ENCODE measurements at places on chromosomes 12 and 14. TPM values are rescaled to one million over a fixed set of nuclear protein-coding genes. Genes with fewer than 3 reads are reported as not detected.

- H3K27me3 ChIP-seq, result no peaks in the 10 kb centered on the region
- H3K36me3 ChIP-seq, result no peaks in the 10 kb centered on the region
- H3K4me3 ChIP-seq, result no peak overlapping the region
- no peaks in the 10 kb centered on the region for H3K4me1 ChIP-seq
- DNase-seq, result no peak
These were observed 115.4 kb downstream of the BCAT1 start for GRCh38 chr12:24833513-24833912.

DNA sequence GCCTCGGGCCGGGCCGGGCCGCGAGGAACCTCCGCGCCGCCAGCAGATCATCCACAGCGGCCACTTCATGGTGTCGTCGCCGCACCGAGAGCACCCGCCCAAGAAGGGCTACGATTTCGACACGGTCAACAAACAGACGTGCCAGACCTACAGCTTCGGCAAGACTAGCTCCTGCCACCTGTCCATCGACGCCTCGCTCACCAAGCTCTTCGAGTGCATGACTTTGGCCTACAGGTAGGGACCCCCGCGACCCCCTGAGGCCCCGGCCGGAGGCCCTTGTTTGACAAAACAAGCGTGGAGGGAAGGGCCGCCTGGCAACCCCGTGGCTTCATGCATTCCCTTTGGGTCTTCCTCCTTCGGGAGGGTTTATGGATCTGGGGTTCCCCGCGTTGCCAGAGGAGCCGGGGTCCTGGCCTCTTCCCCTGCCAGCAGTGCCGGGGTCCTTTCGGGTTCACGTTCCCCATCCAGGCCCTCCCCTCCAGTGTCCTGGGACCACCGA lies 526 bp downstream of the MLXIP start:
- peaks cover 54% of the 10 kb centered on the region for H3K4me1 ChIP-seq
- H3K4me3 ChIP-seq, result peak overlapping the region; percentile 82
- H3K36me3 ChIP-seq, result no peaks in the 10 kb centered on the region
- no peaks in the 10 kb centered on the region for H3K27me3 ChIP-seq

DNA sequence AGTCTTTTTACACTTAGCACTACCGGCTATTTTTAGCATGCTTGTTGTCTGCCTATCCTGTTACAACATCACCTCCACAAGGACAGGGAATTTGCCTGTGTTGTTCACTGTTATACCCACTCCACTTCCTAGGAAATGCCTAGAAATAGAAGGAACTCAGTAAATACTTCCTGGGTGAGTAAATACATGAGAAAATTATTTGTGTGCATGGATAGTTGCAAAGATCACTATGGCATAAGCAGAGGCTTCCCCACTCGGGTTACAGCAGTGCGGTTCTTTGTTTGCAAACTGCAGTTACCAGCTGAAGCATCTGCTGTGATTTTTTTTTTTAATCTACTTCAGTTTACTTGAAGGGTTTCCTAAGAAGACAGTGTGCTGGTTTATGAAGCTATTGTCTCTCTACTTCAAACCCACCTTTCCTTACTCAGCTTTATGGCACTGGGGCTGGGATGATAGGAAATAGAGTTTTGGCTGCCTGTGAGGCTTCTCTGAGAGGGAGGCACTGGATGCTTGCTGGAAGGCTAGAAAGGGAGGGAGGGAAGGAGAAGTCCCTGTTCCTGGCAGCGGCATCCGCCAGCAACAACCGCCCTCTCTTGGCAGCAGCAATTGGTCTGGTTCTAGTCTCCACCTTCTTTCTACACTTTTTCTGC lies 29.0 kb downstream of the PDE6H start:
- H3K27me3 ChIP-seq, result peaks cover 3% of the 10 kb centered on the region
- DNase-seq, result peak; percentile 23
- no peak overlapping the region for H3K27ac ChIP-seq
- peaks cover 3% of the 10 kb centered on the region for H3K4me1 ChIP-seq
- H3K4me3 ChIP-seq, result no peak overlapping the region
- no peaks in the 10 kb centered on the region for H3K36me3 ChIP-seq

DNA sequence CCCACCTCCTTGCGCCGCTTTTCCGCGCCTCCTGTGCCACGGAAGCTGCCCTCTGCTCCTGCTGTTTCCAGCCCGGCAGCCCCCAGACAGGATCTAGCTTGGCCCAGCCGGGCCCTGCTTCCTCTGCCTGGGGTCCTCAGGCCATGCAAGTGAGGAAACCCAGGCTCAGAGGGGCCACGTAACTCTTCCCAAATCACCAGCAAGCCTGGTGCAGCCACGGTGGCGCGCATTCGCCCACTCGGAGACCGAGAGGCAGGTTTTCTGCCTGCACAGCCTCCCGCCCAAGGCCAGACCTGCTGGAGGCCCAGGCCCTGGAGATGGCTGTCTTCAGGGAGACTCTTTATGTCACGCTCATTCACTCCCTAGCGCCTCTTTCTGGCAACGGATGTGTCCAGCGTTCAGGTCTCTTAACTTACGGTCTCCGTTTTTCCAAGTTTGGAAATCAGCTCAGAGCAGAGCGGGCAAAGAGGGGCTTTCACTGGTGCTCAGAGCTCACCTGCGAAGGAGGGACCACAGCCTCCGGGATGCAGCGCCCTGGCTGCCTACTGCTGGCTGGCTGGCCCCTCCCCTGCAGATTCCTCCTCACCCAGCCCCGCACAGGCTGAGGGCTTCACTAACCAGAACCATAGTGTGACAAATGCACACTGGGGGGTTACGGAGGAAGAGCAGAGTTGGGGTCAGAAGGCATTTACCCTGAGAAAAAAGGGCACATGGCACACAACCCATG lies 20.6 kb upstream of the CEP170B start:
- DNase-seq, result no peak
- no peak overlapping the region for H3K27ac ChIP-seq
- H3K27me3 ChIP-seq, result peaks cover 37% of the 10 kb centered on the region
- H3K4me1 ChIP-seq, result peaks cover 19% of the 10 kb centered on the region

GRCh38 chr12:109920261-109920780 lies 20.2 kb downstream of the TCHP start:
- no peak for DNase-seq
- no peak overlapping the region for H3K4me3 ChIP-seq
- H3K4me1 ChIP-seq, result no peaks in the 10 kb centered on the region
- H3K27ac ChIP-seq, result no peak overlapping the region
- H3K36me3 ChIP-seq, result peaks cover 77% of the 10 kb centered on the region
- no peaks in the 10 kb centered on the region for H3K27me3 ChIP-seq

- no peak overlapping the region for H3K4me3 ChIP-seq
- no peak overlapping the region for H3K27ac ChIP-seq
- H3K27me3 ChIP-seq, result no peaks in the 10 kb centered on the region
- no peaks in the 10 kb centered on the region for H3K36me3 ChIP-seq
These were observed 394.6 kb downstream of the C12orf75 start for GRCh38 chr12:105725054-105725453.

DNA sequence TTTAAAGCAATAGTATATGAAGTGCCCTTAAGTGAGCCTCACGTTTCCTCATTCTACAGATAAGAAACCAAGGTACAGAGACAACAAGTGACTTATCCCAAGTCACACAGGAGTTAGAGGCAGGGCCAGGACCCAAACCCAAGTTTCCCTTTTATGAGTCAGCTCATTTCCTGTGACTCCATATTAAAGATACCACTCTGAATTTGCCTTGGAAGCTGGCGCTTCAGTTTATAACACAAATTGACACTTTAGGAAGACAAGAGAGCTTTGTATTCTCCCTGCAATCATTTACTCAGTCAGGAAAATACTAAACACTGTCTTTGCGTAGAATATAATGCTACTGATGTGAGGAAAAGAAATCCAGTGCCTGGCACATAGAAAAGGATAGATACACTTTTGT lies 43.2 kb downstream of the MYBPC1 start:
- H3K36me3 ChIP-seq, result no peaks in the 10 kb centered on the region
- no peak overlapping the region for H3K27ac ChIP-seq
- H3K4me3 ChIP-seq, result no peak overlapping the region
- H3K4me1 ChIP-seq, result no peaks in the 10 kb centered on the region

GRCh38 chr12:103930787-103931735 lies 851 bp downstream of the HSP90B1 start:
- peaks cover 61% of the 10 kb centered on the region for H3K4me1 ChIP-seq
- H3K4me3 ChIP-seq, result peak overlapping the region; percentile 71
- H3K36me3 ChIP-seq, result no peaks in the 10 kb centered on the region

ITGB7 gene
- 1.2 TPM for total RNA-seq

TBX5 gene
- 67.3 TPM for total RNA-seq

ARID4A gene
- 18.0 TPM for total RNA-seq

LPAR5 gene
- 3.7 TPM for total RNA-seq

DPF3 gene
- 33.1 TPM for total RNA-seq

Measured in heart right ventricle (tissue), 16 donors.